SK-MEL-5 (cell line): ENCODE measurements at places on chromosomes 13 and 19.

- no peak for DNase-seq
Observed at GRCh38 chr13:30038884-30039283, 188.5 kb upstream of the UBL3 start.

GRCh38 chr13:110590577-110590976, 24.8 kb upstream of the NAXD start:
- DNase-seq: no peak

- no peak for DNase-seq
Observed at GRCh38 chr13:41259875-41260501, 3.4 kb downstream of the MTRF1 start.

DNA sequence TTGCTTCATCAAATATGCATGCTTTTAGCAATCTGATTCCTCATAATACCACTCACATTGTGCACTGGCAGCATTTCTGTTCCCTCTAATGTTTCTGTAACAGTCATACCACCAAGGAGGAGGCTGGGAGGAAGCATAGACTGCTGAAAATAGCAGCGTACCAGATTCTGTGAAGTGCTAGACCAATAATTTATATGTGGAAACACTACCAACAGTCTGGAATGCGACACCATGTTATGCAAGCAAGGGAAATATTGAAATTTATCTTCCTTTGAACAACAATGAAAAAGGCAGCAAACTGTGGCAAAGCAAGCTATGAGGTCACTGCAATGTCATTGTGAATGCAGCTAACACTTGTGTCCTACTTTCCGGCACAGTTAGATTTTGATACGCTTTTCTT, 1388.0 kb downstream of the EFNB2 start:
- DNase-seq: no peak

DNA sequence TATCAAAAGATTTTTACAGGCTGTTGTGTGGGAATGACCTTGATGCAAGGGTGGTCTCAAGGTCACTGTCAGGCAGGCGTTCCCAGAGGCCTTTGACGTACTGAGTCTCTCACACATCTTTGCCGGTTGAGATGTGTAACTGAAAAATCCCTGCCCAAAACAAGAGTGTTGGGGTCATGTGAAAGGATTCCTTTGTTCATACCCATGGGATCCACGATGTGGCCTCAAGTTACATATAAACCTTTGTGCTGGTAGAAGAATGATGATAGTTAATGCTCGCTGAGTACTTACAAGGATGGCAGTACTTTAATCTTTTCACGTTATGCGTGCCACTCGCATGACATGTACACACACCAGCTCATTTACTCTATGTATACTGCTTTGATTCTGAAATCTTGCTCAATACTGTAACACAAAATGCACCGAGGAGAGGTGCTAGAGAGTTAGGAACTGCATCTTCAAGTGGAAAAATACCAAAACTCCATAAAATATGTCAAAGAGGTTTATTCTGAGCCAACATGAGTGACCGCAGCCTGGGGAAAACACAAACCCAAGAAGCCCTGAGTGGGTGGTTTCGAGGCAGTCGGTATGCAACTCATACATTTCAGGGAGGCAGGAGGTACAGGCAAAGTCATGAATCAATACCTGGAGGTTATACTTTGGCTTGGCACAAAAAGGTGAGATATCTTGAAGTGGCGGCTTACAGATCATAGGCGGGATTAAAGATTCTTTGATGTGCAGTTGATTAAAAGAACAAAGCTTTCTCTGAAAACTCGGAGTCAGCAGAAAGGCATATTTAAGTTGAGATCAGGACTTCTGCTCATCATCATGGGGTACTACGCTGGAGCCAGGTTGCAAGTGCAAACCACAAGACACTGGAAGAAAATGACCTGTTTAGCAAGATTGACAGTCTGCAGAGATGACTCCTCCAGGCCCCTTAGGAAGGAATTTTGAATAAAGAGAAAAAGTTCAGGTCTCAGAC, 87.4 kb upstream of the ARHGEF7 start:
- peak; percentile 80 for DNase-seq
